Activated CD4-positive, alpha-beta T cell treated with anti-CD3 and anti-CD28 coated beads, Interleukin-2, amount 50 U/mL, for 48 hours (primary cell): ENCODE measurements at places on chromosomes 11 and 22.

DNA sequence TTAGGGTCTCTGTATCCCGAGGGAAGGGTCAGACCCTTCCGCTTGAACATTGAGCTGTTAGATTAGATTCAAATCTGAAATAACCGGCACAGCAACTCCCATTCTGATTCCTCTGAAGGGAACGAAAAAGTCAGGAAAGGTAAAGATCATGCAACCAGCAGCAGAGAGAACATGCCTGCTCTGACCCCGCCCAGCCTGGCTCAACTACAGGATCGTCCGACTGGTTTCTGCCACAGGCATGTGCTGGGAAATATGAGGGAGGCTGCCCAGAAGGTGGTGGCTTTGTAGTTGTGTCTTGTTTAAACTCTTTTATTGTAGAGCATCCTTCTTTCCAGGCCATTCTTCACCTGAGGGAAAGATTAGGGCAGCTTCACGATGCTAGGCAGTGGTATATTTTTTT, 5.0 kb upstream of the MTNR1B start:
- DNase-seq: no peak

- no peak for DNase-seq
Measured at GRCh38 chr11:80816966-80817365, 1376.1 kb upstream of the TENM4 start.

DNA sequence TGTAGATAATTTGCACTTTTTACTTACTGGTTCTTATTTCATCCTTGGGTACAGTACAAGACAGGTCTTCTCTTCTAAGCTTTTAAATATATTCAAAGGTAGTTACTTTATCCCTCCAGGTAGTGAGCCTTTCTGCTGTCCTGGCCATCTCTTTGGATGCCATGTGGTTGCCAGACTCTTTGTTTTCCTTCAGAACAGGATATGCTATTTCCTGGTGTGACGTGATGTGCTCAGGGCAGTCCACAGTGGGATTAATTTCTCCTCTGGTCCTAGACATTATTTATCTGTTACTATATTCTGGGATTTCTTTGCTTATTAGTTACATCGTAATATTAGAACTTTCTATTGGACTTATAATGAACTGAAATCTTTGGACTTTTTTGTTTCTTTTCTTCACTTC, 63.7 kb downstream of the PPP6R3 start:
- no peak for DNase-seq

GRCh38 chr11:44673688-44674087, 53.1 kb upstream of the TSPAN18 start:
- DNase-seq: no peak

- no peak for DNase-seq
Measured at GRCh38 chr11:72354356-72355115, 79.8 kb downstream of the CLPB start.

GRCh38 chr11:110469127-110469526, 39.4 kb downstream of the FDX1 start:
- no peak for DNase-seq

DNA sequence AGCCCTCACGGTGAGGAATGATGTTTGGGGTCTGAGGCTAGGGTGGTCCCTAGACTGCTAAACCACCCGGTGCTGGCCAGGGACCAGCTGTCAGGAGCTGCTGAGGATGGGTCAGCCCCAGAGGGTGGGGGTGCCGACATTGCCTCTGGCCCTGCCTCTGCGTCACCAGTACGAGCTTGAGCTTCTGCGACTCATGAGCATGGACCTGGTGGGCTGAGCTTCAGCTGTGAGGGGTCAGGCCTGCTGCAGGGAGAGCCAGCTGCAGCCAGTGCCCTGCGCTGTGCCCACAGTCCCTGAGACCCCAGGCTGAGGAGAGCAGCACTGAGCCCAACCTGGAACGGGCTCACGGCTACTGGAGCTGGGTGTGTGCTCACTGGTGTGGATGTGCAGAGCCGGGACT, 7.0 kb downstream of the DERL3 start:
- DNase-seq: no peak

GRCh38 chr22:19663821-19664355, 50.4 kb upstream of the SEPTIN5 start:
- no peak for DNase-seq

DNA sequence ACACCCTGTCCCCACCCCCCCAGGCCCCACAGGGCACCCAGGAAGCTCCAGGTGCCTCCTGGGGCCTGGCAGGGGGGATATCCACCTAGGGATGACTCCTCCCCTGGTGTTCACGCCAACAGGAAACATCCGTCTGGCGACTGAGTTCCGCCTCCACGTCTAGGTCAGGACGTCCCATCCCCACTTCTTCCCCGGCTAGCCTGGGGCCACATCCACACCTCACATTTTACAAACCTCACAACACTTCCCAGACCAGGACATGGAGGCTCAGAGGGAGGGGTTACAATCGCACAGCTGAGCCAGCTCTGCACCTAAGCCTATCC, 21.0 kb downstream of the MAFF start:
- DNase-seq: no peak
